ENCODE measurements at places on chromosomes 13 and 19.
A peak's percentile ranks its signal among the peaks of the same experiment; 100 is the strongest.

DNA sequence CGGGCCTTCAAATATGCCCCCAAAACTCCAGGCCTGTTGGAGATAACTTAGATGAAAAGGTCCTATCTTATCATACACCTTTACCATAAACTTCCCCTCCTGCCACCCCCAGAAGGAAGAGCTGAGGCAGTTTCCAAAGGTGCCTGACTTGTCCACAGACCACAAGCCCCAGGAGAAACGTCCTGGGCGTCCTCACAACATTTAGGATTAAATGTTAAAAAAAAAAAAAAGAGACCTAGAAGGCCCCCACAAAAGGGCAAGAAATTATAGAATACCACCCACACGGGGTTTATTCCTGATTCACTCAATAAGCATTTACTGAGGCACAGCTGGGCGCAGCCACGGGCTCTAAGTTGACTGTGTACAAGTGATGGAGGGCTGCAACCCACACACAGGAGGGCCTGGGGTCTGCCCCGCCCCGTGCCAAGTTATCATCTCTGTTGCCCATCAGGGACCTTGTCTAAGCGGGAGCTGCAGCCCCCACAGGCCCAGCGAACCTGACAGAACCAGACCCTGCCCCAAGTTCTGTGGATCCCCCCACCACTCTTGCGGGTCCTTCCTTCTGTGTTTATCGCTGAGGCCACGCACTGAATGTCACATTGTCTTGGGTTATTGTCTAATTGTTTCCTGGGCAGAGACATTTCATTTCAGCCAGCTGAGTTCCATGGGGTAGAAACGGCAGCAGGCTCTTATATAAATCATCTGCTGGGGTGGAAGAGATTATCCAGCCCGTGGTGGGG lies 83.0 kb upstream of the TM9SF2 start:
- H3K27ac ChIP-seq: no peak overlapping the region
- no peaks in the 10 kb centered on the region for H3K27me3 ChIP-seq
- DNase-seq: no peak
- H3K4me3 ChIP-seq: no peak overlapping the region
- peaks cover 38% of the 10 kb centered on the region for H3K4me1 ChIP-seq

DNA sequence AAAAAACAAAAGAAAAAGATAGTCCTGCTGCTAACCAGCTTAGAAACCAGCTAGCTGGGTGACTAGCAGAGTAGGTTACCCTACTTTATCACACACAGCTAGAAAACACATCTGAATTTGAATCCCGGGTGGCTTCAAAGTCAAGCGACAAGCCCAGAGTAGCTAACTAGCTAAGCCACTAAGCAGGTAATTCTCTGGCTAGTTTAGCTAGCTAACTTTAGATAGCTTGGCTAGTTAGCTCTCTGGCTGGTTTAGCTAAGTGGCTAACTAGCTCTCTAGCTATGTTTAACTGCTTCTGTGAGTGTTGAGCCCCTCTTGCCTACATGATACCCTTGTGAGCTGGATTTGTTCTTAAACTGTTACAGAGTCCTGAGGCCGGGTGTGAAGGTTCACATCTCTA lies 12.4 kb downstream of the MYH14 start:
- H3K4me3 ChIP-seq: no peak overlapping the region
- H3K4me1 ChIP-seq: no peaks in the 10 kb centered on the region
- no peaks in the 10 kb centered on the region for H3K36me3 ChIP-seq
- H3K27me3 ChIP-seq: peaks cover 10% of the 10 kb centered on the region
- no peak overlapping the region for H3K27ac ChIP-seq

GRCh38 chr19:3563709-3564524 lies 6.5 kb upstream of the MFSD12 start:
- no peaks in the 10 kb centered on the region for H3K36me3 ChIP-seq
- no peaks in the 10 kb centered on the region for H3K27me3 ChIP-seq
- H3K4me1 ChIP-seq: peaks cover 1% of the 10 kb centered on the region
- H3K27ac ChIP-seq: no peak overlapping the region

- no peak for DNase-seq
- no peaks in the 10 kb centered on the region for H3K27me3 ChIP-seq
- peaks cover 41% of the 10 kb centered on the region for H3K4me1 ChIP-seq
- peak overlapping the region; percentile 75 for H3K27ac ChIP-seq
These were observed 17.4 kb downstream of the C19orf12 start for GRCh38 chr19:29697523-29698261.

- no peak overlapping the region for H3K27ac ChIP-seq
- H3K4me3 ChIP-seq: no peak overlapping the region
- H3K36me3 ChIP-seq: no peaks in the 10 kb centered on the region
- H3K4me1 ChIP-seq: peaks cover 43% of the 10 kb centered on the region
- H3K27me3 ChIP-seq: no peaks in the 10 kb centered on the region
These were observed 51.4 kb downstream of the UBL3 start for GRCh38 chr13:29799041-29799440.

DNA sequence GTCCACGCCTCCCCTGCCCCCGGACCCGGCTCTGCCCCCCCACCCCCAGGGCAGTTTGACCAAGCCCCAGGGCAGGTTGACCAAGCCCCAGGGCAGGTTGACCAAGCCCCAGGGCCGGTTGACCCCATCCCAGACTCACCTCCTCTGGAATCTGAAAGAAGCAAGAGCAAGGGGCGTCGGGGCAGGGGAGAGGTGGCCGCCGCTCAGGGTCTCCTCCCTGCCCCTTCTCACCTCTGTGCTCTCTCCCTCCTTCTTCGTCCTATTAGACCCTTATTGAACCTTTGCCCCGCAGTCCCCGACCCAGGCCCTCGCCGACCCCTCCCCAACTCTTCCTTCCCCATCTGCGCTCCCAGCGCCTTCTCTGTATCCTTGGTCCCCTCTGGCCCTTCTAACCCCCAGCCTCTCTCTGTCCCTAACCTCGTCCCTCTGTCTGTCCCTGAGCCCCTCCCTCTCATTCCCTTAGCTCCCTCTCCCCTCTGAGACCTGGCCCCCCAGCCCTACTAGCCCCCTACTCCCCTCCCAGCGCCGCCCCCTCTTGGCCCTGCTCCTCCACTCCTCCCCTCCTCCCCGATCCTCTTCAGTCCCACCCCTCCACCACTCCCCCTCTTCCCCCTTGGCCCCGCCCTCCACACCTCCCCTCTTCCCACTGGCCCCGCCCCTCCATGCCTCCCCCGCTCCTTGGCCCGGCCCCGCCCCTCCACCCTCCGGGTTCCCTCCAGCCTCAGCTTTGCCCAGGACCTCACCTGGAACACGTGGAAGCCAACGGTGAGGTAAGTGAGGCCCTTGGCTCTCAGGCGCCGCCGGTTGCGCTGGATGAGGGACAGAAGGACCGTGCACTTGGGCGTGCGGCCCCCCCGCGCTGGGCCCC lies 7.6 kb downstream of the CAPN12 start:
- H3K36me3 ChIP-seq: no peaks in the 10 kb centered on the region
- peak overlapping the region; percentile 77 for H3K4me3 ChIP-seq
- peak overlapping the region; percentile 27 for H3K27ac ChIP-seq
- H3K27me3 ChIP-seq: no peaks in the 10 kb centered on the region

DNA sequence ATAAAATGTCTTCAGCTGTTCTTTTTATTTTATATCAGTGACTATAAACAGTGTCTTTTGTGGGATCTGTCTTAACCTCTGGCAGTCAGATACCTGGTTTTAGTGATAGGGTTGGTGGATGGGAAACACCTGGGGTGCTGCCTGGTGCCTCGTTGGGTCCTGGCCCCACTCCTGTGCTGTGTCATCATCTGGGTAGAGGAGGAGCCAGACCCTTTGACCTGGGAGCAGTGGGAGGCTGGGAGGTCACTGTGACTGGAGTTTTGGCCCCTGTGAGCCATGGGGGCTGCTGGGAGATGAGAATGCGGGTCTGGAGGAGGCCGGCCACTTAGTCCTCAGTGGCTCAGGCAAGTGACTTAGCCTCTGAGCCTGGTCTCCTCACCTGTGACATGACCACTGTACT lies 29.4 kb downstream of the TDRD12 start:
- H3K4me3 ChIP-seq: no peak overlapping the region
- H3K36me3 ChIP-seq: no peaks in the 10 kb centered on the region
- DNase-seq: no peak
- peaks cover 5% of the 10 kb centered on the region for H3K4me1 ChIP-seq
- peaks cover 8% of the 10 kb centered on the region for H3K27me3 ChIP-seq

- H3K27ac ChIP-seq: no peak overlapping the region
These were observed 19.6 kb downstream of the LILRB4 start for GRCh38 chr19:54682306-54682856.

GRCh38 chr13:67131393-67131792 lies 98.7 kb downstream of the PCDH9 start:
- H3K4me1 ChIP-seq: no peaks in the 10 kb centered on the region
- no peak overlapping the region for H3K4me3 ChIP-seq
- H3K27me3 ChIP-seq: no peaks in the 10 kb centered on the region
- DNase-seq: no peak

DNA sequence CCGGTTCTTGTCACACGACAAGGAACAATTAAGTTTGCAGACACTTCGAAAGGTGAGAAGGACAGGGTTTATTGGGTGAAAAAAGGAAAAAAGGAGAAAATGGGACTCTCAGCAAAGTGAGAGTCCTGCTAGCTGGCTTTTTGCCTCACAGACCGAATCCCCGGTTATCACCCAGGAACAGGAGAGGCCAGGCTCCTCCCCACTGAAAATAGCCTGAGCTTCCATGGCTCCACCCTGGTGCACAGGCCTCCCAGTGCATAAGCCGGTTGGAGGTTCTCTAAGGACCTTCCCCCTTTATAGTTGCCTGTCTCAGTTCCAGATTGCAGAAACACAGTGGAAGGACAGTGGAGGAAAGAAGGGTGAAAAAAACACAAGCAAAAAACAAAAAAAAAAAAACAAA lies 571.7 kb downstream of the KCTD12 start:
- H3K27me3 ChIP-seq: no peaks in the 10 kb centered on the region
- no peak for DNase-seq
- no peaks in the 10 kb centered on the region for H3K36me3 ChIP-seq
- no peak overlapping the region for H3K27ac ChIP-seq

DNA sequence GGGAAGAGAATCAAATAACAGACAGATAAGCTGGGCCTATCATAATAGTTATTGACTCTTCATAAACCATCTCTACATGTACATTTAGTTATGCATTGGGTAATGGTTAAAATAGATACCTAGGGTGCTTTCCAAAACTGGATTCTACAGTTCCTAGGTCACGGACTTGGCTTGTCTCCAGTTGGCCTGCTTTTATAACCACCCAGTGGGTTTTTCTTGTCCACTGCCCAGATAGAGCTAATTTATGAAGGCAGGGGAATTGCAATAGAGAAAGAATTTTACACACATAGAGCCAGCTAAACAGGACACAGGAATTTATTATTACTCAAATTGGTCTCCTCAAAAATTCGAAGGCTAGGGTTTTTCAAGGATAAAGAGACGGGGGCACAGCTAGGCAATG lies 97.3 kb downstream of the FAM216B start:
- peaks cover 14% of the 10 kb centered on the region for H3K27me3 ChIP-seq
- no peaks in the 10 kb centered on the region for H3K4me1 ChIP-seq
- peaks cover 9% of the 10 kb centered on the region for H3K36me3 ChIP-seq
- no peak overlapping the region for H3K4me3 ChIP-seq

GRCh38 chr19:21612403-21612872 lies 107.0 kb downstream of the ZNF429 start:
- H3K4me3 ChIP-seq: no peak overlapping the region
- no peak overlapping the region for H3K27ac ChIP-seq
- no peaks in the 10 kb centered on the region for H3K36me3 ChIP-seq
- no peaks in the 10 kb centered on the region for H3K27me3 ChIP-seq

- peaks cover 5% of the 10 kb centered on the region for H3K36me3 ChIP-seq
- peaks cover 9% of the 10 kb centered on the region for H3K4me1 ChIP-seq
- peaks cover 45% of the 10 kb centered on the region for H3K27me3 ChIP-seq
- H3K27ac ChIP-seq: no peak overlapping the region
- no peak overlapping the region for H3K4me3 ChIP-seq
These were observed 4.1 kb downstream of the ATP8A2 start for GRCh38 chr13:25375727-25376358.

- H3K27me3 ChIP-seq: no peaks in the 10 kb centered on the region
- H3K36me3 ChIP-seq: peaks cover 58% of the 10 kb centered on the region
- H3K4me1 ChIP-seq: peaks cover 2% of the 10 kb centered on the region
- H3K4me3 ChIP-seq: no peak overlapping the region
- no peak overlapping the region for H3K27ac ChIP-seq
These were observed 62.0 kb downstream of the PARP4 start for GRCh38 chr13:24450530-24450929.

- H3K27ac ChIP-seq: no peak overlapping the region
- DNase-seq: no peak
- H3K36me3 ChIP-seq: no peaks in the 10 kb centered on the region
- H3K4me3 ChIP-seq: no peak overlapping the region
These were observed 45.7 kb upstream of the TDRD3 start for GRCh38 chr13:60351326-60351725.

DNA sequence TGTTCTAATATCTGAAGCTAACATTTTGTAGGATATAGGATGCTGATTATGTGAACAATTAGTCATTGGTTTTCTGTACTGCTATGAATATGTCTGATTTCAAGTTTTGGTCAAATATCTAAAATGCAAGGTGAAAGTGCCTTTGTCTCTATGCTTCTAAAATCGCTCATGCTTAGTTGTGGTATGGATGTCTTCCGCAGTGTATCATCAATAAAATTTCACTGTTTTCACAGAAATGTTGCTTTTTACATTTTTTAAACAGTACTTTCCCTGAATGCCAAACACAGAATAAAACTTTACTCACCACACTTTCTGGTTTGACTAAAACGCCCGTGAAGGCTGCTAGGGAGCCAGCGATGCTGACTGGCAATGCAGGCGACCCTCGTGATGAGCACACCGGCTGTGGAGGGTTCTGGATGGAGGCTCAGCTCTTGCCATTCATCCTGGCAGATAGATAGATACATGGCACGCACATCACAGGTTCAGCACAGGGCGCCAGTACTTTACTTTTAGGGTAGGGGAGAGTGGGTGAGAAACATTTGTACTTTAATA lies 40.1 kb downstream of the SLC7A9 start:
- H3K4me1 ChIP-seq: no peaks in the 10 kb centered on the region
- H3K36me3 ChIP-seq: no peaks in the 10 kb centered on the region
- H3K4me3 ChIP-seq: peak overlapping the region; percentile 33

GRCh38 chr19:17471410-17472125 lies 1.2 kb downstream of the SLC27A1 start:
- H3K4me3 ChIP-seq: peak overlapping the region; percentile 98
- H3K27ac ChIP-seq: peak overlapping the region; percentile 89
- DNase-seq: no peak
- no peaks in the 10 kb centered on the region for H3K36me3 ChIP-seq
- H3K27me3 ChIP-seq: no peaks in the 10 kb centered on the region
- H3K4me1 ChIP-seq: peaks cover 16% of the 10 kb centered on the region

- H3K27ac ChIP-seq: peak overlapping the region; percentile 94
- H3K4me3 ChIP-seq: no peak overlapping the region
- H3K27me3 ChIP-seq: peaks cover 4% of the 10 kb centered on the region
- DNase-seq: no peak
- peaks cover 9% of the 10 kb centered on the region for H3K4me1 ChIP-seq
- H3K36me3 ChIP-seq: no peaks in the 10 kb centered on the region
These were observed 25.9 kb upstream of the NAPA start for GRCh38 chr19:47540748-47541147.

GRCh38 chr13:105097521-105097920 lies 1437.9 kb downstream of the EFNB2 start:
- H3K4me3 ChIP-seq: no peak overlapping the region
- H3K36me3 ChIP-seq: no peaks in the 10 kb centered on the region
- no peak for DNase-seq
- H3K27me3 ChIP-seq: peaks cover 14% of the 10 kb centered on the region

- no peaks in the 10 kb centered on the region for H3K36me3 ChIP-seq
- H3K27me3 ChIP-seq: peaks cover 4% of the 10 kb centered on the region
- no peak overlapping the region for H3K4me3 ChIP-seq
- H3K4me1 ChIP-seq: peaks cover 8% of the 10 kb centered on the region
- no peak overlapping the region for H3K27ac ChIP-seq
- peak; percentile 61 for DNase-seq
These were observed 6.6 kb upstream of the NPAS1 start for GRCh38 chr19:47013041-47013517.

- no peaks in the 10 kb centered on the region for H3K36me3 ChIP-seq
These were observed 145.2 kb upstream of the KLHL1 start for GRCh38 chr13:70253411-70253810.

Measured in naive thymus-derived CD8-positive, alpha-beta T cell (primary cell).